Daoy (cell line): ENCODE measurements at places on chromosomes 7 and 10. TPM values are rescaled to one million over a fixed set of nuclear protein-coding genes. Genes with fewer than 3 reads are reported as not detected.

ATOH7 gene
- not detected in 2 replicates for total RNA-seq

RAB19 gene
- total RNA-seq: not detected in 2 replicates

PLAU gene
- 159 and 165 TPM in 2 replicates for total RNA-seq

PLEKHS1 gene
- not detected in 2 replicates for total RNA-seq

COPS6 gene
- 87.6 and 127 TPM in 2 replicates for total RNA-seq

LRRC61 gene
- 6.3 and 9.7 TPM in 2 replicates for total RNA-seq
